ENCODE measurements at places on chromosomes 5 and 9. TPM values are rescaled to one million over a fixed set of nuclear protein-coding genes. Genes with fewer than 3 reads are reported as not detected.

The ZNF483 gene
- 1.9 TPM for total RNA-seq

The SERF1A gene
- 0.69 TPM for total RNA-seq

The CPLANE1 gene
- 11.2 TPM for total RNA-seq

The OTULINL gene
- not detected for total RNA-seq

The PITX1 gene
- 4.1 TPM for total RNA-seq

The SLC24A2 gene
- total RNA-seq, result not detected

The TMEM8B gene
- total RNA-seq, result 2.7 TPM

The IFNA1 gene
- total RNA-seq, result not detected

The PDLIM4 gene
- total RNA-seq, result 49.3 TPM

The SNCAIP gene
- total RNA-seq, result 0.16 TPM

The SPATA31E1 gene
- total RNA-seq, result not detected

The ADAMTSL1 gene
- total RNA-seq, result 37.5 TPM

The PCDHGB6 gene
- total RNA-seq, result 3.7 TPM

The LAMC3 gene
- total RNA-seq, result 0.09 TPM

The CSF1R gene
- under 0.01 TPM for total RNA-seq

The FOXI1 gene
- total RNA-seq, result not detected

The PDE8B gene
- not detected for total RNA-seq

The SLC6A18 gene
- not detected for total RNA-seq

The PCDHGB4 gene
- total RNA-seq, result 26.7 TPM

The SLC22A4 gene
- total RNA-seq, result 4.4 TPM

The SLC46A2 gene
- total RNA-seq, result not detected

The TMEM215 gene
- not detected for total RNA-seq

The EIF4E1B gene
- total RNA-seq, result not detected

The PPP2R2B gene
- under 0.01 TPM for total RNA-seq

The SCAMP1 gene
- total RNA-seq, result 44.6 TPM

The DDX4 gene
- total RNA-seq, result not detected

The CAPSL gene
- total RNA-seq, result not detected

The GHR gene
- total RNA-seq, result 3.5 TPM

The PCA3 gene
- total RNA-seq, result 0.26 TPM

The SLC36A3 gene
- total RNA-seq, result not detected

The PCDHB2 gene
- total RNA-seq, result 1.3 TPM

The ZDHHC11 gene
- 3.3 TPM for total RNA-seq

The RNF183 gene
- total RNA-seq, result not detected

The CNTNAP3 gene
- 3.5 TPM for total RNA-seq

The LPAR1 gene
- total RNA-seq, result 450 TPM

The INSL4 gene
- total RNA-seq, result not detected

The HMMR gene
- total RNA-seq, result 0.86 TPM

The OR1J2 gene
- total RNA-seq, result not detected

The FOXD4L5 gene
- 0.09 TPM for total RNA-seq

The RASGRF2 gene
- 12.0 TPM for total RNA-seq

The IL33 gene
- total RNA-seq, result 83.6 TPM
